Stimulated activated CD8-positive, alpha-beta memory T cell treated with anti-CD3 and anti-CD28 coated beads, Interleukin-7, amount 100 ng/mL, for 24 hours (primary cell): ENCODE measurements at places on chromosomes 2 and 18.
A peak's percentile ranks its signal among the peaks of the same experiment; 100 is the strongest.

DNA sequence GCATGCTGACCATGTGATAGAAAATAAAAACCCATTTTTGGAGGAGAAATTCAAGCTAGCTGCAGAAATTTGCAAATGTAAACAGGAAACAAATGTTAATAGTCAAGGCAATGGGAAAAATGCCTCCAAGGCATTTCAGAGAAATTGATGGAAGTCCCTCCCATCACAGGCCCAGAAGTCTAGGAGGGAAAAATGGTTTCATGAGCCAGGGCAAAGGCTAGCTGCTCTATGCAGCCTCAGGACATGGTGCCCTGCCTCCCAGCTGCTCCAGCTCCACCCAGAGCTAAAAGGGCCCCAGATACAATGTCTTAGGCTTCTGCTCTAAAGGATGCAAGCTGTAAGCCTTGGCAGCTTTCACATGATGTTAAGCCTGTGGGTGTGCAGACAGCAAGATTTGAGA, 1419.4 kb upstream of the CELF4 start:
- DNase-seq = no peak

GRCh38 chr2:181235683-181236459, 221.3 kb upstream of the ITGA4 start:
- DNase-seq = no peak

- DNase-seq = no peak
Measured at GRCh38 chr2:231017231-231017598, 20.1 kb upstream of the C2orf72 start.

DNA sequence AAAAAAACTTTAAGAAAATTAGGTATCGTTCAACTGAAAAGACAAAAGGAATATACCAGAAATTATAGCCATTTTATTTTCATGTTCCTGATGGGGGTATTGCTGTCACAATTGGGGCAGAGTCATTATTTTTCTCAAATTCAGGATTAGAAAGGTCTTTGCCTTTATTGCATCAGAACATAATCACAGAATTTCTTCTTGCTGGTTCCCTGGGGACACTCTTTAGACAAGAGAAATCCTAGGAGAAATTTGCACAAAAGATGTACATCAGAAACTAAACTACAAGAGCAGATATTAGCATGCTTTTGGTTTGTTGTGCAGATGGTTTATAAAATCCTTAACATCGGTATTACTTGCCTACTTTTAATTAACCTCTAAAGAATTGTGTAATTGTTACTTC, 103.2 kb downstream of the NCOA1 start:
- DNase-seq = no peak

GRCh38 chr18:30450927-30451326, 591.6 kb downstream of the DSC3 start:
- DNase-seq = no peak

DNA sequence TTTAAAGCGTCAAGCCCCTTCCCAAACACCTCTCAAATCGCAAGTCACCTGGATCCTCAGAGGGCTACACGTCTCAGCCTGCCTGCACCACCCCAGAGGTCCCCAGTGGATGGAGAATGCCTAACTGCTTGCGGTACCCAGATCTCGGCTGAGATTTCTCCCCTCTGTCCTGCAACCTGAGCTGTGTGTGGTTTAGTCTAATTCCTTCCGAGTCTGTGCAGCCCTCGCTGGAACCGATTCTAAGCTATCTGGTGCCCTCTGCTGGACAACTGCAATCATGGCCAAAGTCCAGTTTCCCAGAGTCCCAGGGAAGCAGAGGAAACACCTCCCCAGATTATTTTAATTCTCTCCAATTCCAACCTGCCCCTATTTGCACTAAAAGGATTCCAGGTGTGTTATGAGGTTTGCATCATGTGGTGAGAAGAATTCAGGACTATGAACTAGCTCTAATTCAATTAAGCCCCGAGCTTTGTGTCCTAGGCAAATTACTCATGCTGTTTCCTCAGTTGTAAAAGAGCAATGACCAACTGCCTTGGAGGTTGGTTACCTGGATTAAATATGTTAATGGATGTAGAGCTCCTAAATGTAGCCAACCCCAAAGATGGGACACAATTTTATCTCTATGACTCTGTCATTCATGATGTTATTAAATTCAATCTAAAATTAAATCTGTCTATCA, 276.1 kb upstream of the NCKAP5 start:
- DNase-seq = peak; percentile 15

DNA sequence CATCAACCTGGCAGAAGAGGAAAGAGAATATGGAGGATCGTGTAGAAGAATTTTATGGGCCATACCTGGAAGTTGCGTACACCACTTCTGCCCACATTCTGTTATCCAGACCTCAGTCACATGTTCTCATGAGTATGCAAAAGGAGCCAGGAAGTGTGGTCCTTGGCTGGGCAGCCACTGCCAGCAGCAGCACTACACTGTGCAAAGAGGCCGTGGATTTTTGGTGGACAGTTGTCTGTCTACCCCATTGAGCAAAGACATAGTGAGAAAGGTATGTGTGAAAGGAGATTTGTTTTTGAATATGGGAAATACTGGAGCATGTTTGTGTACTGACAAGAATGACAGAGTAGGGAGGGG, 68.1 kb downstream of the SDC1 start:
- no peak for DNase-seq

- DNase-seq = no peak
Measured at GRCh38 chr2:143617803-143618415, 488.7 kb downstream of the ARHGAP15 start.

DNA sequence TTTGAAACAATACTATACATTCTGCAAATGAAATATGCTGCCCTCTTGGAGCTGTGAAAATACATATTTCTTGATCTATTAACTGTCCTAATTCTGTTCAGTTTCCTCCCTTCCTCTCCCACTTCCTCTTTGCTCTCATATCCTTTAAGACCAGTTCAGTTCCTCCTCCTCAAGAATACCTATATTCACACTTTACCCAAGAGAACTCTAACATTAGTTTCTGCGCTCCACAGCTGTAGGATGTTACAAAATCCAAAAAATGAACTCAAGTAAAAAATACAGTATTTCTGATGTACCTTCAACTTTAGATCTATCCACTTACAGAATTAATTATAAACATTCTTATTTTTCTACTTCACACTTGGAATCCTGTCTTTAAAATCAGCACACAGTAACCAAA, 5.4 kb downstream of the ITSN2 start:
- DNase-seq = no peak
